ENCODE measurements at places on chromosomes 7 and 10. TPM values are rescaled to one million over a fixed set of nuclear protein-coding genes. Genes with fewer than 3 reads are reported as not detected.

- no peak for DNase-seq
These were observed 138.4 kb upstream of the TNS3 start for GRCh38 chr7:47720141-47720906.

DNA sequence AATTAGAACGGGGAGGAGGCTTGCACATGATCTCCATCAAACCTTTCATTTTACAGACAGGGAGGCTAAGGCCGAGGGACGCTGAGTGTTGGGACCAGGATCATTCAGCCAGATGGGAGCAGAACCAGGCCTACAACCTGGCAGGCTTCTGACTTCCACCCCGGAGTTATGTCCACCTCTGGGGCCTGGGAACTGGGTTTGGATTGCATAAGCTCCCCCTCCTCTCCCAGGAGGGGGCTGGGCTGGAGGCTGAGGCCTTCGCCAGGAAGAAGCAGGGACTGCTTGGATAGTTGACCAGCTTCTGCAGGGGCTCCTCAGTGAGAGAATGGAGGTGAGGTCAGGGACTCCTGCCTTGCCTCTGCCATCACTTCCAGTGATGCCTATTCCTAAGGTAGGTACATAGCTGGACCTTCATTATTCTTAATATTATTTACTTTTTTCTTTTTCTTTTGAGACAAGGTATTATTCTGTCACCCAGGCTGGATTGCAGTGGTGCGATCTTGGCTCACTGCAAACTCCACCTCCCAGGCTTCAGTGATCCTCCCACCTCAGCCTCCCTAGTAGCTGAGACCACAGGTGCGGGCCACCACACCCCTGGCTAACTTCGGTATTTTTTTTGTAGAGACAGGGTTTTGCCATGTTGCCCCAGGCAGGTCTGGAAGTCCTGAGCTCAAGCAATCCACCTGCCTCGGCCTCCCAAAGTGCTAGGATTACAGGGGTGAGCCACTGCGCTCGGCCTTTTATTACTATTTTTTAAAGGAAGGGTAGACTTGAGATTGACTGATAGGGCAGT lies 1.3 kb downstream of the SNX10 start:
- no peak for DNase-seq

DNA sequence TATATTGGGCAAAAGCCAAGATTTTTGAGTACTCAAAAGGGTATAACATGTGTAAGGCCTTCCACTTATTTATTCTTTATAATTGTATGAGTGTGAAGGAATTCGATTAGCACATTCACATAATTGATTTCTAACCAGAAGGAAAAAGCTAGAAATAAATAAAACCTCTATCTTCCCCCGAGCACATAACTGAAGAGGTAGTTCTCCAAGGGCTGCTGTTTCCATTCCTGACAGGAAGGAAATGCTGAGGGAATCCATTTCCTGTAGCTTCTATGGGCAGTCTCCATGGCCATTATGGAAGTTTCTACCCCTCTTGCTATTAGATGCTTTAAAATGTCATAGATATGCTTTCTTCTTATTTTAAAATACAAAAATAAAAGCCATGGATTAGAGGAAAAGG lies 70.5 kb upstream of the ABCB5 start:
- DNase-seq, result no peak

DNA sequence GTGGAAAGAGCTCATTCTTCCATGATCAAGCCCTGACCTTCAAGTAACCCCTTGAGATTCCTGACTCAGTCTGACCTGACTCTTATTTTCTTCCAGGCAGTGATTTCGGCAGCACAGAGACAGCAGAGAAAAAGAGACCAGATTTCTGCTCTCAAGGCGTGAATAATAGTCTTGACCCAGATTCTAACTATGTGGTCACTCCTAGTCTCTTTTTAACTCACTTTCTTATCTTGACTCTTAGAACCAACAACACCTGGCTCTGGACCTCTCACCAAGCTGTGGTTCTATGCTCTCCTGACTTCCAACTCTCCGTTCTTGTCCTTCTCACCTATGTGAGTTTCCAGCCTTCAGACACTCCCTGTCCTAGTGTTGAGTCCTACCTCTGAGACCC lies 36.9 kb upstream of the KDM7A start:
- DNase-seq, result no peak

CDK14 gene
- total RNA-seq, result 8.7 TPM

GIMAP7 gene
- total RNA-seq, result not detected

Data from bronchial epithelial cell (primary cell).